Posterior vena cava (tissue), 2 donors: ENCODE measurements at places on chromosomes 2 and 18. TPM values are rescaled to one million over a fixed set of nuclear protein-coding genes. Genes with fewer than 3 reads are reported as not detected.

- no peak for DNase-seq
These were observed 58.2 kb downstream of the ICOS start for GRCh38 chr2:203994735-203995134.

- no peak for DNase-seq
These were observed 1269.4 kb upstream of the CHAC2 start for GRCh38 chr2:52498077-52498750.

DNA sequence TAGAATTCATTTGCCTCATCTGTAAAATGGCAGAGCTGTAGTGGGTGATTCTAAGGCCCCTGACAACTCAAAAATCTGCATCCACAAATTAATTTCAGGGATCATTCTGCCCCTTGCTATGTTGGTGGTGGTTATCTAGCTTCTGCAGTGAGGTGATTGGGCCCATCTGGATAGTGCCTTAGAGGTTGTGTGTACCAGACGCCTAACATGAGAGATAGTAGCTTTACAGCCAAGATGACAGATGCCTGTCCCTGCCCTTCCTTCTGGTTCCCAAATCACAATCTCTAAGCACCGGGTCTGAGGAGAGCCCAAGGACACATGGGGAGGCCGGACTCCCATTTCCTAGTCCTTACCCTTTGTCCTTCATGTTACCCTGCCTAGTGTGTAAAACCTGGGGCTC, 51.1 kb upstream of the TNP1 start:
- no peak for DNase-seq

GRCh38 chr2:236529606-236530005, 40.0 kb upstream of the ACKR3 start:
- DNase-seq: no peak

DNA sequence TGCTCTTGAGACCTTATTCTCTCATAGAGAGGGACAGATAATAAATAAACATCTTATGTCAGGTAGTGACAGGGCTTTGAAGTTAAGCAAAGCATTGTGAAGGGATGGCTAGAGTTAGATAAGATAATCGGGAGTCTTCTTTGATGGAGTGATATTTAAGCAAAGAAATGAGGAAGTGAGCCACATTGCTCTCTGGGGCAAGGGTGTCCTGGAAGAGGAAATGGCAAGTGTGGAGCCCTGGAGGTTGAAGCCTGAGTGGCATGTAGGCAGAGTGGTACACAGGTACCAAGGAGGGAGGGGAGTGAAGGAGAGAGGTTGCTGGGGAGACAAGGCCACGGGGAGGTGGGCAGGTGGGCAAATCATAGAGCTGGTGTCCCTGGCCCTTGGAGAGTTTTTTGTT, 110.2 kb downstream of the CTAGE1 start:
- DNase-seq: no peak

GRCh38 chr2:125106710-125107109, 1081.6 kb downstream of the CNTNAP5 start:
- DNase-seq: no peak

GRCh38 chr2:121135168-121135853, 149.7 kb downstream of the TFCP2L1 start:
- DNase-seq: no peak

DNA sequence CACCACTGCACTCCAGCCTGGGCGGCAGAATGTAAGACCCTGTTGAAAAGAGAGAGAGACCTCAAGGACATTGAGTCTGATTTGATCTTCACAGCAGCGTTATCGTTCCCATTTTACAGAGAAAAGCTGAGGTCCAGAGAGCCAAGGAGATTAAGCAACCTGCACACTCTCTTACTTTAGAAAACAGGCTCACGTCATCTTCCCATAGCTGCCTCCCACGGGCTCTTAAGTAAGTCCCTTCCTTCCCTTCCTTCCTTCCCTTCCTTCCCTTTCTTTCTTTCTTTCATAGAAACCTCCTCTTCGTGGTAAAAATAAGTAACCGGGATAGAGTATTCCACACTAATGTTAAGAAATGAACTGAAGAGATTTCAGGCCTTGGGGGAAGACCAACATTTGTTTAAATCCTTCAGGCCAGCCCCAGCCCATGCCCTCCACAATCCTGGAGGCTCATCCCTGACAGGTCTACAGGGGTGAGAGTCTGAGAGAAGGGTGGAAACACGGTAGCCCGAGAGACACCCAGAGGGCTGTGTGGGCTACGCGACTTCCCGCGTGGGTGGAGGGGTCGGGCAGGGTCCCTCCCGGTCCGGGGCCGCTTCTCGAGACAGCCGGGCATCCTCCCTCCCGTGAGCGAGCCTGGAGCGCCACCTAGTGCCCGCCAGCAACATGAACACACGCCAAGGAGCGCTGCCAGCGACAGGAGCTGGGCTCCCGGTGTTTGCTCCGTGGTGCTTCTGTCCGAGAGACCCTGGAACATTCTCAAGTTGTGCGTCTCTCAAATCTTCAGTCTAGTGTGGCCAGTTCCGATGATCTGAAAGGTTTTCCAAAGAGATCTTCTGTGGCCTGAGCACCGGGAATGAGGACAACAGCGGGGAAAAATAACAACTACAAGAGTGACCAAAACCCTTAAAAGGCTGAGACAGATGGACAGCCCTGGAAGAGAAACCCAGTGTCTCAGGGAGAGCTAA, 160.3 kb downstream of the INO80D start:
- DNase-seq: peak; percentile 94

DNA sequence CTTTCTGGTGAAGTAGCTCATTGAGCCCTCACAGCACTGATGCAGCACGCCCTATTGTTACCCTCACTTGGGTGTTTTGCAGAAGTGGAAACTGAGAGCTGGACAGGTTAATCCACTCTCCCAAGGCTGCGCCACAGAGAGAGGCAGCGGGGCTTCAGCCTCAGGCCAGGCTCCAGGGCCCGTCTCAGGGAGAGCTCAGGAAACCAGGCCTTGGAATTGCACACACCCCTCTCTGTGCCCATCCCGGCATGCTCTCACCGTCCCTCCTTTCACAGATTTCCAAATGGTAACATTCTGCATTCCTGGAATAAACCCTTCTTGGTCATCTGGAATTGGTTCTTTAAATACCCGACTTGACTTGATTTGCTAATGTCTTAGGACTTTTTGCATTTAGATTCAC, 51.5 kb downstream of the TWIST2 start:
- DNase-seq: peak; percentile 50

GRCh38 chr2:58794916-58795315, 553.8 kb upstream of the FANCL start:
- no peak for DNase-seq

- no peak for DNase-seq
These were observed 87.8 kb upstream of the UPP2 start for GRCh38 chr2:158013891-158014290.

MPV17 gene
- 69.0 TPM for total RNA-seq

HTR2B gene
- total RNA-seq: 9.4 TPM

LRRC30 gene
- total RNA-seq: not detected

ABCA12 gene
- not detected for total RNA-seq

SERPINB4 gene
- total RNA-seq: not detected

CACNB4 gene
- total RNA-seq: 10.5 TPM
